Spinal cord (tissue), 10 donors: ENCODE measurements at places on chromosomes 12 and 14.

- DNase-seq = no peak
Measured at GRCh38 chr14:93105362-93105761, 10.4 kb downstream of the ITPK1 start.

GRCh38 chr12:47771304-47771703 is 1.7 kb upstream of the SLC48A1 start:
- DNase-seq = no peak

DNA sequence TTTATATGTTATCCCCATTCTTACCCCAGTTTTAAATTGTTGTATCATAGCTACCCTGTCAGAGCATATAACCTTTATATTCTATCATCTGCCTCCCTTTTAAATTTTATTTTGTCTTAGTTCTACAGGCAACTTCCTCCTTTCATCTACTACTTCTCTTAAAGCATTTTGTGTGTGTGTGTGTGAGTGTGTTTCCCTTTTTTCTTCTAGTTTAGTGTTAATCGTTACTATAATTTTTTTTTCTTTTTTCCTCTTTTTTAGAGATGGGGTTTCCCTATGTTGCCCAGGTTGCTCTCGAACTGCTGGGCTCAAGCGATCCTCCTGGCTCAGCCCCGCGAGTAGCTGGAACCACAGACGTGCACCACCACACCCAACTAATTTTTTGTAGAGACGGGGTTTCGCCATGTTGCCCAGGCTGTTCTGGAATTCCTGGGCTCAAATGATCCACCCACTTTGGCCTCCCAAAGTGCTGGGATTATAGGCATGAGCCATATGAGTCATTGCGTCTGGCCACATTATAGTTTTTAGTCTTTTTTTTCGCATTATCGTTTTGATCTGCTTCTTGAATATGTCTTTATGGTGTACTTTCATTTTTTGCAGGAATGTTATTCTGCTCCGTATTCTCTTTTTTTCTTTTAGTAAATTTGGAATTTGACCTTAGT is 33.1 kb upstream of the FBXO34 start:
- no peak for DNase-seq

DNA sequence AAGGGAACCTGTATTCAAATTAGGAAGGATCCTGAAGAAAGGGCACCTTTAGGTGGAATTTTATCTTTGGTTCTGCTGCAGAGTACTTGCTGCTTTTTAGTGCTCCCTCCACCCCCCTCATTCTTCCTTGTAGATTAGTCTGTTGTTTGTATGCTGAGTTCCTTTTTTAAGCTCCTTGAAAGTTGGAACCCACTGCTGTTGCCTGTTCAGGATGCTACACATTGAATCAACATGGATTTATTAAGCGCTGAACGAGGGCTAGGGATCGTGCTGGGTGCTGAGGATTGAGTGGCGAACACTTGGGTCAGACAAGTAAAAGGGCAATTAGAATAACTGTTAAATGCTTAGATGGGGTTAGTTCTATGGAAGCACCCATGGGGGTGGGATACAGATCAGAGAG is 884 bp upstream of the AMN1 start:
- DNase-seq = no peak

- no peak for DNase-seq
Measured at GRCh38 chr12:32390572-32391219, 8.7 kb upstream of the FGD4 start.

DNA sequence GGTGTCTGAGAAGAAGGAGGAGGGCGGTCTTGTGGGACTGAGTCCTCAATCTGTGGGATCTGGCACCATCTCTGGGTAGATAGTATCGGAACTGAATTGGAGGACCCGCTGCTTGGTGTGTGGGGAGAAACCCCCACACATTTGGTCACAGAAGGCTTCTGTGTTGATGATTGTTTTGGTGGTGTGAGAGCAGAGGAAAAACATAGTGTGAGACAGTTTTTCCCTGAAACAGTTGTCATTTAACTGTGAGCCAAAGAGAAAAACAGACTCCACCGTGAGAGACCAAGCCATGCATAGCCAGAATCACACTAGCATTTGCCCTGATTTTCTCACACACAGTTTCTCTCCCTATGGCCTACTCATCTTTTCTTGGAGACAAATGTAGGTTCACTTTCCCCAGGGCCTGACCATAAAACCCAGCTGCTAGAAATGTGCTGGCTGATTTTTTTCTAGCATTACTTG is 91.4 kb upstream of the FLRT2 start:
- DNase-seq = no peak

DNA sequence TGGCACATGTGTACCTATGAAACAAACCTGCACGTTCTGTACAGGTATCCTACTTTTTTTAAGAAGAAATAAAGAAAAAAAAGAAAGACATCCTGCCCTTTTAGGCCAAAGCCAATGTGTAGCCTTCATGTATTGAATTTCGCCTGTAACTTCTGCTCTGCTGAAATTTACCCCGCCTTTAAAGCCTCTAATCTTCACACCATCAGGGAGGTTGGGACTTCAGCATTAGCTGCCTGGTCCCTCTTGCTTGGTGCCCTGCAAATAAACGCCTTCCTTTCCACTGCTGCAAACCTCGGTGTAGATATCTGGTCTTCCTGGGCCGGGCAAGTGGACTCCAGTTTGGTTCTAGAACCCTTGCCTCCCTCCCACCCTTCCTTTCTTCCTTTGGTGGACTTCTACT is 2.6 kb upstream of the KRT71 start:
- DNase-seq = no peak

DNA sequence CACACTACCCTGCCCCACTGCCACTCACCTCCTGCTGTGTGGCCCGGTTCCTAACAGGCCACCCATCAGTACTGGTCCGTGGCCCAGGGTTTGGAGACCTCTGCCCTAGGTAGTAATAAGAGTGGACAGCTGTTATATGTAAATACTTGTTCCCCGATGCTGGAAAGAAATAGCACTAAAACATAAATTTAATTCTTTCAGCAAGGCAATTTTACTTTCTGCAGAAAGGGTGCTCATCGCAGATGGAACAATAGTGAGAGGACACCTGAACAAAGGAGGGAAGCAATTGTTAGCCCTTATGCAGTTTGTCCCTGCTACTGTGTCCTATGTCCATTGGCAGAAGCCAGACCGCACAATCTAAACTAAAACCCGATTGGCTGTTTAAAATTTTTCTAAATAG is 5.9 kb upstream of the CYP46A1 start:
- DNase-seq = no peak

DNA sequence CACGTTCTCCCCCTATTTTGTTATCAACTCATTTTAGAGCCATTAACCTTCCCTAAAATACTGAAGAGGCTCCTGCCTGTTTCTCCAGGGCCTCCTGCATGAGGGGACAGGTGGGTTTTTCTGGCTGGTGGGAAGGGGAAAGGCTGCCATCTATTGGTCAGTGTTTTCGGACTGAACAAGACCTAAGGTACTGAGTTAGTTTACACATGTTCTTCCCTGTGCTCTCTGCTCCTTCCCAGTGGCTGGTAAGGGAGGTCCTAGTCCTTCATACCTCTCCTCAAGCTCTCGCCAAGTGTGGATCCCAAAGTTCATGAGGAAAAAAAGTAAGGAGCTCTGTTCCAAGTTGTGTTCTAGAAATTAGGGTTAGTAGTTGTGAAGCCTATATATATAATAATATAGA is 357.5 kb downstream of the FSCB start:
- no peak for DNase-seq

GRCh38 chr12:115860619-115861018 is 416.9 kb downstream of the MED13L start:
- no peak for DNase-seq

DNA sequence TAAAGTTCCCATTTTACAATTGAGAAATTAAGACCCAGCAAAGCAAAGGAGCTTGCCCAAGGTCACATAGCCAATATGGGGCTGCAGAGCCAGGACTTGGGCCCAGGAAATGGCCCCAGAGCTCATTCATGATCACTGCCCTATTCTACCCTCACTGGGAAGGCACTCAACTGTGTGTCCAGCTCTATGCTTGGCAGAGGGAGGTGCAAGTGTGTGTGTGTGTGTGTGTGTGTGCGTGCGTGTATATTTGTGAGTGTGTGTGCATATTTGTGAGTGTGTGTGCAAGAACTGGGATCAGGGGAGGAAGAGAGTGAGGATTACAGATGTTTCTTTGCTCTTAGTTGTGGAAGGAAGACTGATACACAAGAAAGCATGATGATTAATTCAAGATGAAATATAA is 151.2 kb upstream of the CRY1 start:
- DNase-seq = no peak

GRCh38 chr14:39276005-39276404 is 42.3 kb downstream of the MIA2 start:
- no peak for DNase-seq

GRCh38 chr12:176321-177181 is 37.4 kb downstream of the SLC6A12 start:
- DNase-seq = no peak
